Endothelial cell of umbilical vein (primary cell): ENCODE measurements at places on chromosomes 2 and 18. TPM values are rescaled to one million over a fixed set of nuclear protein-coding genes. Genes with fewer than 3 reads are reported as not detected.

The MYO5B gene
- 1.1 and 1.4 TPM in 2 replicates for total RNA-seq

The HRH4 gene
- not detected in 2 replicates for total RNA-seq

The IHH gene
- total RNA-seq = 0.37 TPM in 1 of 2 replicates, not detected in the other

The TNFAIP6 gene
- not detected in 2 replicates for total RNA-seq

The TACR1 gene
- not detected in 2 replicates for total RNA-seq

The SLC40A1 gene
- 5.7 and 8.5 TPM in 2 replicates for total RNA-seq

- H3K4me1 ChIP-seq = peaks cover 30% of the 10 kb centered on the region
- peaks cover 12% of the 10 kb centered on the region for H3K36me3 ChIP-seq
- peak; percentile 40 for DNase-seq
- no peaks in the 10 kb centered on the region for H3K27me3 ChIP-seq
- H3K27ac ChIP-seq = peak overlapping the region; percentile 99
Observed at GRCh38 chr2:55232863-55233657, 572 bp downstream of the RPS27A start.

- H3K27ac ChIP-seq = no peak overlapping the region
- H3K4me1 ChIP-seq = no peaks in the 10 kb centered on the region
- H3K27me3 ChIP-seq = no peaks in the 10 kb centered on the region
- H3K4me3 ChIP-seq = no peak overlapping the region
- no peak for DNase-seq
- H3K36me3 ChIP-seq = no peaks in the 10 kb centered on the region
Observed at GRCh38 chr18:1522249-1522615, 617.6 kb downstream of the ADCYAP1 start.

- no peak for DNase-seq
- H3K36me3 ChIP-seq = no peaks in the 10 kb centered on the region
- peaks cover 33% of the 10 kb centered on the region for H3K4me1 ChIP-seq
- H3K4me3 ChIP-seq = no peak overlapping the region
Observed at GRCh38 chr2:127637236-127637630, 8.7 kb upstream of the GPR17 start.

- H3K4me3 ChIP-seq = no peak overlapping the region
- H3K36me3 ChIP-seq = no peaks in the 10 kb centered on the region
- H3K4me1 ChIP-seq = peaks cover 43% of the 10 kb centered on the region
- peak overlapping the region; percentile 98 for H3K27ac ChIP-seq
- H3K27me3 ChIP-seq = no peaks in the 10 kb centered on the region
Observed at GRCh38 chr2:47034973-47035609, 119.5 kb upstream of the MCFD2 start.

DNA sequence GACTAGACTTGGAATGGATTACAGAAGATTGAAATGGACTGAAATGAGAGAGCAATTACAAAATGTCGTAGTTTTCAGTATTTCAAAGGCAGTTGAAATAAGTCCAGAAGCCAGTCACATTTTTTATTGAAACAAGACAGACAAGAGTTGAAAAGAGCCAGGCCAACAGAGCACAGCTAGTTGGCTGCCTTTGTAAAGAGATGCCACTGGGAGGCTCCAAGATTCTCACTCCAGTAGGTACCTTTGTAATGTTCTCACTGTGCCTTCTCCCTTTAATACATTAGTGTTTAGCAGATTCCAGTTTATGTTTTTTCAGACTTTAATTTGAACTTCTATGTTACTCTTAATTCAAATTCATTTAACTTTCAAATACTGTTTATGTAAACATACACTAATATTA is 234.8 kb downstream of the DSEL start:
- DNase-seq = no peak
- H3K27me3 ChIP-seq = no peaks in the 10 kb centered on the region
- no peaks in the 10 kb centered on the region for H3K4me1 ChIP-seq
- no peaks in the 10 kb centered on the region for H3K36me3 ChIP-seq
- H3K4me3 ChIP-seq = no peak overlapping the region

DNA sequence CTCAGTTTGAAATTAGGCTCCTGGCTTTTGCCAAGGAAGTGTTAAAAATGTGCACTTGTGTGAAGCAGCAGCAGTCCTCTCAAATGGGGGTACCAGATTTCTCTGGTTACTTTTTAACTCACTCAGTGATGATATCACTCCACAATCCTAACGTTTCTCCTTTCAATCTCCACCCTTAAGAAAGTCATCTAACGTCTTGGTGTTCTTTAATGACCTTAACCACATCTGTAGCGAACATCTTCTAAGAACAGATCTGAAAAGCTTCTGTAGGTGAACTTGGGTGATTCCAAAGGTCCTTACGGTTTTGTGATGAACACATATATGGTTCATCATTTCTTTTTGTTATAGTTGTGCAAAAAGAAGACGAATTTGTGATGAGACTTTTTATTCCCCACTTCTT is 73.2 kb downstream of the DOCK10 start:
- DNase-seq = no peak
- no peak overlapping the region for H3K4me3 ChIP-seq
- no peaks in the 10 kb centered on the region for H3K4me1 ChIP-seq
- H3K36me3 ChIP-seq = no peaks in the 10 kb centered on the region
- no peak overlapping the region for H3K27ac ChIP-seq

- H3K36me3 ChIP-seq = no peaks in the 10 kb centered on the region
- H3K27ac ChIP-seq = no peak overlapping the region
- no peak for DNase-seq
- H3K27me3 ChIP-seq = no peaks in the 10 kb centered on the region
Observed at GRCh38 chr2:223416815-223417610, 185.1 kb downstream of the SCG2 start.

DNA sequence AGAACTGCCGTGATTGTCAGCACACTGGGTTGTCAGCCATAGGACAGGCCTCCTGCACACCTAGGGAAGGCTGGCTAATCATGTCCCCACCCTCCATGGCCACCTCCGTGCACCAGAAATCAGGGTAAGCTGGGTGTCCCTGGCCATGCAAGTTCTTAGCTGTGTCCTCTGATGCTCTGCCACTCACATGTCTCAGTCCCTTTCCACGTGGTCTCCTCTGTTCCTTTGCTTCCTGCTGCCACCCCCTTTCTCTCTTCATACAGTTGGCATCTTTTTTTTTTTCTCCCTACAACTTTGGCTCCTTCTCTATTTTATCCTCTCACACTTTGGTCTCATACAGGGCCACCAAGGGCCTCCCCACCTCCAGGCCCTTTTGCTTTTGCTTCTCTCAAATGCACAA is 153.7 kb downstream of the TPGS2 start:
- H3K4me3 ChIP-seq = no peak overlapping the region
- no peak overlapping the region for H3K27ac ChIP-seq
- DNase-seq = no peak
- H3K4me1 ChIP-seq = no peaks in the 10 kb centered on the region
- H3K36me3 ChIP-seq = no peaks in the 10 kb centered on the region

DNA sequence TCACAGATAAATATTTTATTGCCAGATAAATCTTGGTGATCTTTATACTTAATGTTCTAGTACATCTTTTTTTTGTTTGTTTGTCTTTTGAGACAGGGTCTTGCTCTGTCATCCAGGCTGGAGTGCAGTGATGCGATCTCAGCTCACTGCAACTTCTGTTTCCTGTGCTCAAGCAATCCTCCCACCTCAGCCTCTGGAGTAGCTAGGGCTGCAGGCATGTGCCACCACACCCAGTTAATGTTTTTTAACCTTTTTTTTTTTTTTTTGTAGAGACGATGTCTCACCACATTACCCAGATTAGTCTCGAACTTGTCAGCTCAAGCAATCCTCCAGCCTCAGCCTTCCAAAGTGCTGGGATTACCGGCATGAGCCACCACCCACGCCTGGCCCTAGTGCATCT is 9.1 kb upstream of the C1GALT1C1L start:
- H3K27me3 ChIP-seq = no peaks in the 10 kb centered on the region
- no peak overlapping the region for H3K27ac ChIP-seq
- no peak overlapping the region for H3K4me3 ChIP-seq
- H3K4me1 ChIP-seq = no peaks in the 10 kb centered on the region
- no peak for DNase-seq
- no peaks in the 10 kb centered on the region for H3K36me3 ChIP-seq

GRCh38 chr18:56565046-56565445 is 73.3 kb downstream of the TXNL1 start:
- H3K27ac ChIP-seq = no peak overlapping the region
- H3K27me3 ChIP-seq = no peaks in the 10 kb centered on the region
- H3K36me3 ChIP-seq = no peaks in the 10 kb centered on the region
- DNase-seq = no peak

- H3K4me3 ChIP-seq = no peak overlapping the region
- H3K36me3 ChIP-seq = no peaks in the 10 kb centered on the region
- H3K4me1 ChIP-seq = no peaks in the 10 kb centered on the region
- no peak for DNase-seq
- H3K27me3 ChIP-seq = peaks cover 2% of the 10 kb centered on the region
Observed at GRCh38 chr2:38934742-38935141, 45.1 kb downstream of the ARHGEF33 start.

DNA sequence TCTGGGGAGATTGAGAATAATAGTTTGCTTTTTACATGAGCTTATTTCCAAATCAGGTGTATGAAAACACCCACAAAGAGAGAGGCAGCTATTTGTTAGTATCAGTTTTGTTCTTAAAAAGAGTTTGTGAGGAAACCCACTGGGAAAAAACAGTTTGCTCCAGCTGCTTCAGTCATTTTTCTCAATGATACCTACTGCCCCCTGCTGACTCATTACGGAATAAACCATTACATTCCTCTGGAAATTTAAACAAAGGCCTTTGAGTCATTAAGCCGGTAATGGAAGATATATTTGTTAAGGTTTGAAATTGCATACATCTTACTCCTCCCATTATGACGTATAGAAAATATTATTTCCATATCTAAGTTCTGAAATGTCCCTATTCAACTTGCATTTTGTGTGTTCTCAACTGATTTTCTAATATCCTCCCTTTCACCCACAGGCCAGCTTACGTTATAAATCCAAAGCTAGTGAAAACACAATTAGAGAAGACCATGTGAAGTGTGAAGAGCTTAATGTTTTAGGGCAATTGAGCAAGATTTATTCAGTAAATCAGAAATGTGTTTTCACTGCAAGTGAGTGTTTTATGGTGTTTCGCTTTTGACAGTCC is 761.6 kb downstream of the DSC3 start:
- peak; percentile 65 for DNase-seq
- H3K4me3 ChIP-seq = no peak overlapping the region
- no peaks in the 10 kb centered on the region for H3K27me3 ChIP-seq
- no peak overlapping the region for H3K27ac ChIP-seq

DNA sequence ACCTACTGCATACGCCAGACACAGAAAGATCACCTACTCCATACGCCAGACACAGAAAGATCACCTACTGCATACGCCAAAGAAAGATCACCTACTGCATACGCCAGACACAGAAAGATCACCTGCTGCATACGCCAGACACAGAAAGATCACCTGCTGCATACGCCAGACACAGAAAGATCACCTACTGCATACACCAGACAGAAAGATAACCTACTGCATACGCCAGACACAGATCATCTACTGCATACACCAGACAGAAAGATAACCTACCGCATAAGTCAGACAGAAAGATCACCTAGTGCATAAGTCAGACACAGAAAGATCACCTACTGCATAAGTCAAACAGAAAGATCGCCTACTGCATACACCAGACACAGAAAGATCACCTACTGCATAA is 25.8 kb downstream of the COA5 start:
- H3K27me3 ChIP-seq = no peaks in the 10 kb centered on the region
- no peaks in the 10 kb centered on the region for H3K36me3 ChIP-seq
- DNase-seq = no peak
- H3K27ac ChIP-seq = no peak overlapping the region
- no peak overlapping the region for H3K4me3 ChIP-seq
- H3K4me1 ChIP-seq = no peaks in the 10 kb centered on the region

DNA sequence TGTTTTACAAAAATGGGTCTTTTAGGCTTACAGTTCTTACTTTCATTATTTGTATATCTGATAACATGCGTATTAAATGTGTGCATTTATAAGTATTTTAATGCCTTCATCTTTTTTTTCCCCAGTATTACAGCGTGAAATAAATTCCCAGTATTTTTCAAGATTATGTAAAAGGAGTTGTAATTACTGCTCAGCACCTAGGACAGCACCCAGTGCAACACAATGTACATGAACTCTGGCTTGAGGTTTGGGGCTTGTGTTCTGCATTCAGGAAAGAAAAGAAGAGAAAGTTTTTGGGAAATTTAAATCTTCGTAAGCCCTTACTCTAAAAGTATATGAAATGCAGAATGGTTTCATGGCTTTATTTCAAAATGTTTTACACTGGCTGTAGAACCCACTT is 16.7 kb downstream of the ZNF638 start:
- DNase-seq = peak; percentile 48
- H3K4me3 ChIP-seq = no peak overlapping the region
- H3K36me3 ChIP-seq = peaks cover 4% of the 10 kb centered on the region

DNA sequence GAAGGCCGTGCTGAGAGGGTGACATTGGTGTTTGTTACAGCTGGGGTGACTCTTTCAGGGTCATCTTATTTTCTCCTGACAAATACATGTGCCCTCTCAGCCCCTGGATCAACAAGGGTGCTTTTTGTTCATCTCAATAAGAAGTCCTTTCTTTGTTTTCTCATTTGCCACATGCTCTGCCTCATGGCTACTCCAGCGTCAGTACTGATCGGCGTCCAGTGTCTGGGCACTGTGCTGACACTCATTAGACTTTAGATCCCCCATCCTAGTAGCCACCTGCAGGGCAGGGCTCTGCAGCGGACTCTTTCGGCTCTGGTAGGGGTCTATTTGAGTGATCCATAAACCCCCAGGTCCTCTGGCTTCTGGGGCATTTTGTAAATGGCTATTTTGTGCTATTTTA is 38.4 kb downstream of the NPPC start:
- no peak overlapping the region for H3K27ac ChIP-seq
- H3K4me1 ChIP-seq = no peaks in the 10 kb centered on the region
- no peak for DNase-seq
- H3K27me3 ChIP-seq = peaks cover 8% of the 10 kb centered on the region
- no peak overlapping the region for H3K4me3 ChIP-seq
- H3K36me3 ChIP-seq = no peaks in the 10 kb centered on the region

- H3K4me1 ChIP-seq = peaks cover 20% of the 10 kb centered on the region
- H3K27ac ChIP-seq = peak overlapping the region; percentile 50
- no peaks in the 10 kb centered on the region for H3K36me3 ChIP-seq
Observed at GRCh38 chr2:1738646-1739302, 5.5 kb downstream of the PXDN start.

- H3K36me3 ChIP-seq = no peaks in the 10 kb centered on the region
- DNase-seq = peak; percentile 76
- H3K4me3 ChIP-seq = peak overlapping the region; percentile 24
- no peaks in the 10 kb centered on the region for H3K4me1 ChIP-seq
- H3K27ac ChIP-seq = no peak overlapping the region
Observed at GRCh38 chr2:101205521-101206479, 46.9 kb upstream of the CNOT11 start.
